NCI-H146 (cell line): ENCODE measurements at places on chromosomes 3 and 15.

DNA sequence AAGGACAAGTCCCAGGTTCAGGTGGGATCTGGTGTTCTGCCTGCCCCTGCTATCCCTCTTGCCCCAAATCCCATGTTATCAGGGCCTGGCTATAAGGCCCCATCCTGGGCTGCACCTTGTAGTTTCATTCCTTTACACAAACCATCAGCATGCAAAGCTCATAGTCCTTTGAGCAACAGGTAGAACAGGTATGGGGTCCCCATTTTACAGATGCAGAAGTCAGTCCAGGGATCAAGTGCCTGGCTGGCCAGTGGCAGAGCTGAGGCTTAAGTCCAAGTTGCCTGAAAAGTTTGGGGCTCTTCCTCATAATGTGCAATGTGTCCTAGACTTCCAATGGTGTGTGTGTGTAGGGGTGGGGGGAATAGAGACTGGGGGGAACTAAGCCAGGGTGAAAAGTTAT lies 11.9 kb downstream of the RBPMS2 start:
- DNase-seq = no peak

GRCh38 chr3:166285001-166285400 lies 447.8 kb upstream of the BCHE start:
- DNase-seq = no peak

GRCh38 chr3:186459108-186459467 lies 85.1 kb downstream of the CRYGS start:
- DNase-seq = no peak

DNA sequence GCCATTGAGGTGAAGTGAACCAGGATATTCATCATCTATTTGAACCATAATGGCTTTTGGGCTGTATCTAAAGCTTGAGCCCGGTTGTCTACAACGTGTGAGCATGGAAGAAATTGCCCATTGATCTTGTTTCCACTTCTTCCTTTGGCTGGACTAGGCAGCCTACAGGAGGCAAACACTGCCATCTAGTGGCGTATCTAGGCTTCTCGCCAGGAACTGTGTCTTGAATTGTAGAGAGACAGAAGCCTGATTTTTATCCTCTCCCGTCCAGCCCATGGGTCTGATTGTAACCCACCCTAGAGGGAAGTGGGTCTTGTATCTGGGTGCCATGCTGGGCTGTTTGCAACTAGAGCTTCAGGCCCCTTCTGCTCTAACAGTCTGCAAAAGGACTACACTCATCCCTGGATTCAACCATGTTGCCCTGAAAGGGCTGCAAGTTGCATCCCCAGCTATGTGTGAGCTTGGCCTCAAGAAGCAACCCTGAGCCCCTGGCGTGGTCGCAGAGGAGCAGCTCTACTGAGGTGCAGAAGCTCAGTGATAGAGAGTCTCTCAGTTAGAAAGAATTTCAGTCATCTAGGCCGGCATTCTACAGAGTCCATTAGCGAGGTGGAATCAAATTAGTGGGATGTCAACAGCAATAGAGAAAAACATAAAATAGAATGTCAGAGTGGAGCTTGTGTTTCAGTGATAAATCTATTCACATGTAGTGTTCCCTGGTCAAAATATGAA lies 170.2 kb upstream of the UMPS start:
- peak; percentile 76 for DNase-seq

GRCh38 chr15:100671858-100672543 lies 69.6 kb downstream of the ASB7 start:
- no peak for DNase-seq

GRCh38 chr15:32918547-32918946 lies 200.7 kb downstream of the GREM1 start:
- DNase-seq = no peak

GRCh38 chr3:87501076-87501475 lies 224.7 kb upstream of the POU1F1 start:
- DNase-seq = no peak

DNA sequence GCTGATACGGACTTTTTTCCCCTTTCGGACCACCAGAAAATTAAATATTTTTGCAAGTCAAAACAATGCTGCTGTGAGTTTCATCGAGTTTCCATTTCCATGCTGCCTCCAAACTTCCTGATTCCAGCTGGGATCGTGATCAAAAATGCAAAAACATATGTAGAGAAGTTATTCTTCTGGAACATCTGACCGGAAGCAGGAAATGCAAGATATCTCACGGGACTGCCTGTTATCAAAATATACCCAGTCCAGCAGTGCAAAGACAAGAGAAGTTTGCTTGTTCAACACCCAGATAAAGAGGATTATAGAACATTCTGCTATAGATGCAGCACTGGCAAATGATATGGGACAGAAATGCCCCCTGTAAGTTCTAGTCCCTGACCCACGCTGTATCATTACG lies 726.7 kb upstream of the NR2F2 start:
- no peak for DNase-seq

GRCh38 chr3:129123314-129124060 lies 1.9 kb upstream of the RAB43 start:
- peak; percentile 20 for DNase-seq

GRCh38 chr3:49812916-49813496 lies 747 bp downstream of the UBA7 start:
- no peak for DNase-seq

DNA sequence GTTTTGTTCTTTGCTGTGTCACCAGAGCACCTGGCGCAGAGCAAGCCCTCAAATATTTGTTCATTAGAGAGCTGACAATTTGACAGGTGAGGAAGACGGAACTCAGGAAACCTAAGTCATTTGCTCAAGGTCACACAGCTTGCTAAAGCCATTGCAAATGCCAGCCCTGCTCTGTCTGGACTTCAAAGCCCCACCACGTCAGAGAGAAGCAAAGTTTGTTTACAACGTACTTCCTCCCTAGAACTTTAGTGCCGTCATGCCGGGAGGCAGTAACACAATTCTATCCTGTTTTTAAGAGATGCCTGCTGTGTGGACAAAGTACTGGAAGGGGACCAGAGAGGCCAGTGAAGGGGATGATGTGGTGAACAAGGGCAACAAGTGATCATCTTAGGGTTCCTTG lies 216.6 kb upstream of the PRICKLE2 start:
- DNase-seq = no peak

- peak; percentile 31 for DNase-seq
These were observed 51.5 kb upstream of the GSK3B start for GRCh38 chr3:120145542-120146285.

- peak; percentile 79 for DNase-seq
These were observed 136.2 kb upstream of the PFN2 start for GRCh38 chr3:150106740-150107428.

- no peak for DNase-seq
These were observed 78.5 kb downstream of the KBTBD8 start for GRCh38 chr3:67076607-67077006.

DNA sequence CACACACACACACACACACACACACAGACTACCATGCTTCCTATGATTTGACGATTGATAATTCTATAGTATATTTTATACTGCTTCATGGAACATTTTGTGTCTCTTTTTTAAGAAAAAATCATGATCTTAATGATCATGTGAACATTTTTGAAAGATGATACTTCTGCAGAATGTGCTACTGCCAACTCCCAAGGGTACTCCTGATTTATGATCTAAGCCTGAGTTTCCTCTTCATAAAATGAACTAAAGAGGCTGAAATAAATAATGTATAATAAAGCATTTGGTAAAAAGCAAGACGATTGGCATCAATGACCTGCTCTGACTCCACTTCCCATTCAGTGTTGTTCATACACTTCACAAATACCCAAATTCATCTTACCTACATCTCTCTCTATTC lies 333.8 kb upstream of the RBMS3 start:
- DNase-seq = no peak

GRCh38 chr15:89745131-89745530 lies 5.9 kb downstream of the MESP1 start:
- no peak for DNase-seq

- DNase-seq = no peak
These were observed 6.6 kb downstream of the RHO start for GRCh38 chr3:129535075-129535474.

DNA sequence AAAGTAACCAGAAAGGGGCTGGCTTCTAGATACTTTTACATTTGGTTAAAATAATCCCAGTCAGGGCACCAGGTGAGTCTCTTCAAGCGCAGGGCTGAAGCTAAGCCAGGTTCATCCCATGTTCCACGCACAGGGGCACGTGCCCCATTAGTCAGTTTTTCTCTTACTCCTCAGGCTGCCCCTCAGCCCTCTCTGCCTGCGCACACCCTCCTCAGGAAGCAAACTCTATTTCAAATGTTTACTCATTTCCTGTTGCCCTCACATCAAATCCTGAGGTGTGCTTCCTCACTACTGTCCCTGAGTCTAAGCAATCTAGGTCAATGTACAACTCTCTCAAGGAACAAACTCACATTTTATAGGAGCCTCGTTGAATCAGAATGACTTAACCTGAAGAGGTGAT lies 48.5 kb downstream of the THBS1 start:
- DNase-seq = no peak
